ENCODE measurements at places on chromosomes 6 and 20.

DNA sequence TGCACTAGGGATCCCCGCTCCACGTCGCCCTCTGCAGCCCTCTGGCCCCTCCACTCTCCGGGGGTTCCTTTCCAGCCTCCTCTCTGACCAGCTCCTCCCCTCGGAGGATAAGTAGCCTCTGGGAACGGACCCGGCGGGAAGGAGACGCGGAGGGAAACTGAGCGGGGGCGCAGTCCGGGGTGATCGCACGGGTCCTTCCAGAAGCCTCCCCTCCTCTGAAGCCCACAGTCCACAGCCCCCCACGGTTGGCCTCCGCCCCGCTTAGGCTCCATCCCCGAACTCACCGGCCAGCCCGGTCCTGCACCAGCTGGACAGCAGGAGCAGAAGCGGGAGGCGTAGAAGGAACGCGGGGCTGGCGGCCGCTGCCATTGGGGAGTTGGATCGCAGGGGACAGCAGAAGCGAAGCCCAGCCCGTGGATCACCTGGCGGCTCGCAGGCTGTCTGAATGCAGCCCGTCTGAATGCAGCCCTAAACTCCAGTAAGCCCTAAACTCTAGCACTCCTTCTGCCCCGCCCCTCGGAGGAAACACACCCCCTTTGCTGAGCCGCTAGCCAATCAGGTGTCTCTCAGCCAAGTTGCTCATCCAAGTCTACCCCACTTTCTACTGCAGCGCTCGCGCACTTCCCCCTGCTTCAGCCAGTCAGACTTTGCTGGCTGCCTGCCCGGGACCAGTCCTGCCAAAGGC lies at the start of gene RAET1G:
Gene RAET1G (minus strand): TSS at position 480 of the 685 bp plus-strand sequence. CDS start 111 bp downstream, at position 369.
- DNase-seq, result no peak

GRCh38 chr6:33154349-33154748 lies 37.9 kb downstream of the COL11A2 start:
- DNase-seq, result no peak

DNA sequence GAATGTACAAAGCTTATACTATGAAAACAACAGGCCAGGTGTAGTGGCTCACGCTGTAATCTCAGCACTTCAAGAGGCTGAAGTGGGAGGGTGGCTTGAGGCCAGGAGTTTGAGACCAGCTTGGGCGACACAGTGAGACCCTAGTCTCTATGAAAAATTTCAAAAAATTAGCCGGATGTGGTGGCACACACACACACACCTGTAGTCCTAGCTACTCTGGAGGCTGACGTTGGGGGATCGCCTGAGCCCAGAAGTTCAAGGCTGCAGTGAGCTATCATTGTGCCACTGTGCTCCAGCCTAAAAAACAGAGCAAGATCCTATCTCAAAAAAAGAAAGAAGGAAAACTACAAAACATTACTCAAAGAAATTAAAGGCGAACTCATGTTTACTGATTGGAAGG lies 7.3 kb upstream of the ASF1A start:
- no peak for DNase-seq

- DNase-seq, result peak; percentile 62
These were observed 1.6 kb downstream of the DNAJC5 start for GRCh38 chr20:63896264-63897105.

DNA sequence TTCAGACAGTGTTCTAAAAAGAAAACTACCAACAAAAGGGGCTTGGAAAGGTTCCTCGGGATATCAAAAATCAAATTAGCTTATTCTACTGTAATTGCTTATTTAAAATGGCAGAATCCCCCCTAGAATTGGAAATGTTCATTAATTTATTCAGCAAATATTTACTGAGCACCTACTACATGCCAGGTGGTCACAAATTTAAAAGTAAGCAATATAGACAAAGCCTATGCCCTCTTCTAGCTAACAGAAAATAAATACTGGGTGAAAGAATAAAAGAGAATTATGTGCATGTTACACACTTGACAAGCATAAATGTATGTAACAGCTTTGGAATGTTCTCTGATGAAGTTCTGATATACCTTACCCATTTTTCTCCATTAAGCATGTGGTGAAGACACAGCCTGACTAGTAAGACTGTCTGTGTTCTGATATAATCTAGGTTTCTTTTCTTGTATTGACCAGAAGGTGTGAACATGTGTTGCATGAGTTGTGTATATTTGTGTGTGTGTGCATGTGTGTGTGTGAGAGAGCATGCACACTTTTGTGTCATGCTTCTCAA lies 606.7 kb upstream of the CITED2 start:
- no peak for DNase-seq

DNA sequence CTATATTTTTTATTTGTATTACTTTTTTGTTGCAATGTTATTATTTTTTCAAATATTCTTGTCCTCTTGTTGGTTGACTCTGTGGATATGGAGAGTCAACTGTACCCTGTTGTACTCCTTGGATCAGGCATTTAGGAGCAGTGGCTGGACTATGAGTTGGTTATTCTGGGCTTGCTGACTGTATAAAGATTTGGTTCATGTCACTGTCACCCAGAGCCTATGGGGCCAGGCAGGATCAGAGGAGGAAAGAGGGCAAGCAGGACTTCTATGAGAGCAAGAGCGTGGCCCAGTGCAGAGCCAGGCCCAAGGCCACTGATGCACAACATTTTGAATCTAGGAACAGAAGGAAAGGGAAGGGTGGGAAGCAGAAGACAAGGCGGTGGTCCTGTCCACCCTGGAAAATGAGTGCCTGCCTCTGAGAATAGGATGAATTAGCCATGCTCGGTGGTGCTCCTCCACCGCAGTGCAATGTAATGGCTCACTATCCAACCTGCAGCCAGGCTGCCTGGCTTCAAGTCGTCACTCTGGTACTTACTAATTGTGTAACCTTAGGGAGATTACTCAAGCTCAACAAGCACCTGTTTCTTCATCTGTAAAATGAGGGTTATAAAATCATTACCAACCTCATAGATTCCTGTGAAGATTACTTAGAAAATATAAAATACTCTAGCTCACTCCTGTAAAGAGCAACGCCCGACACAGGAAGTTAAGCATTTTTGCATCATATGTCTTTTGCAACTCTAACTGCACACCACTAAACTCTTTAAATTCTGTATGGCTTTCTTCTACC lies 192.1 kb downstream of the KCNQ5 start:
- peak; percentile 99 for DNase-seq

- no peak for DNase-seq
These were observed 193.3 kb downstream of the TMEM200A start for GRCh38 chr6:130559166-130559565.

GRCh38 chr20:11195899-11196558 lies 522.2 kb upstream of the JAG1 start:
- no peak for DNase-seq

- peak; percentile 41 for DNase-seq
These were observed 10.9 kb upstream of the B4GALT5 start for GRCh38 chr20:49724408-49725223.

- DNase-seq, result peak; percentile 20
These were observed 36.3 kb upstream of the SLCO4A1 start for GRCh38 chr20:62606016-62606415.

DNA sequence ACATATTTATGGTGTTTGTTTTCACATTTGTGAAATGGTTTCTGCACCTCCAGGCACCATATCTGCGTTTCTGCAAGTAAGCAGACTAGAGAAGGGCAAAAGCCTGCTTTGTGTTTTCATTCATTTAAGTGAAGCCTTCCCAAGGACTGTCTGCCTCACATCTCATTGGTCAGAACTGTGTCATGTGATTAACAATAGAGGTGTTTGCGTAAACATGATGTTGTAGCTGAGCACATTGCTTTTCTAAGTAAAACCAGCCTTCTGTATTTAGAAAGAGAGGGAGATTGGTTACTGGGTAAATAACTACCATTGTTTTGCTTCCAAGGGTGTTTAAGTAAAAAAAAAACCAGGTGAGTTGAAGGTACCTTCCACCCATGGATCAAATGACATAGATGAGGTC lies 39.7 kb downstream of the SH3BGRL2 start:
- DNase-seq, result no peak

- DNase-seq, result no peak
These were observed 29.1 kb downstream of the TOX2 start for GRCh38 chr20:43943725-43944124.

DNA sequence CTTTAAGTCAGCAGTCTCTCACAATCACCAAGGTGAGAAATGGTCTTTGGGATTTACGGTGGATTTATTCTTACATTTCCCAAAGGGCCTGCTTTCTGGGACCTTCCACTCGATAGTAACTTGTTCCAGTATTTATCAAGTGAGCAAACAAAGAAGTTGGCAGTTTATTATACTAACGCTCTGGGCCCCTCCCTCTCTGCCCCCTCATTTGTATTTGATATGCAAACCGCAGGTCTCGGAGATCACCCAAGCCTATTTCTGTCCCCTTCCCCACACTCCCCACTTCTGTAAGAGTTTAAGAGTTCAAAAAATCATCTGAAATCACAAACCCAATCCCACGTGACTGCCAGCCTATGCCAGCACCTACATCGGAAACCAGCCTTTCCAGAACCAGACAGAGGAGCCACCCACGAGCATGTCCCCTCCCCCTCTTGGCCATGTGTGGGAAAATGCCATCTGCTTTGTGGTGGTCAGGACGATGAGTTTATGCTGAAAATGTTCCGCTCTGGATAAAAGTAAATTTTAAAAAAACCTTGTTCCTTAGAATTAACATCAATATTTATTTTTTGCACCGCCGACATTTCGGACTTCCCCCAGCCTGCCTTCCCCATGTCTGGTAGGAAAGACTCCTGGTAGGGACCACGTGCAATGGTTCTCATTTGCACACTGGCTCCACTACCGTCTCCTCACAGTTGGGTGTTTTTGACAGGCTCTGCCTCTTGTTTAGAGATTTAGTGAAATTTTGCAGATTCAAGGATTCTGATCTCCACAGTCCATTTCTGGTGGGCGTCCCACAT lies 281.0 kb downstream of the TFAP2C start:
- DNase-seq, result no peak

DNA sequence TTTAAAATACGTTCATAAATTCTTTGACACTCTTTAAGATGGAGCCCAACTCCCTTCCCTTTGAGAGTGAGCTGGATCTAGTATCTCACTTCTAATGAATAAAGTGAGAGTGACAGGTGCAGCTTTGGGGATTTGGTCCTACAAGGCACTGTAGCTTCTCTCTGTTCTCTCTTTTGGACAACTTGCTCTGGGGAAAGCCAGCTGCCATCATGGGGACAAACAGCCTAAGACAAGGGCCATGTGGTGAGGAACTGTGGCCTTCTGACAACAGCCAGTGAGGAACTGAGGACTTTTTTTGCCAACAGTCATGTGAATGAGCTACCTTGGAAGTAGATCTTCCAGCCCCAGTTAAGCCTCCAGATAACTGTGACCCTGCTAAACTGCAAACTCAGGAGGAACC lies 272.8 kb upstream of the AGPAT4 start:
- DNase-seq, result no peak

- DNase-seq, result no peak
These were observed 22.4 kb upstream of the SNX9 start for GRCh38 chr6:157800420-157801237.

GRCh38 chr20:50856475-50857041 lies 61.7 kb downstream of the BCAS4 start:
- no peak for DNase-seq

DNA sequence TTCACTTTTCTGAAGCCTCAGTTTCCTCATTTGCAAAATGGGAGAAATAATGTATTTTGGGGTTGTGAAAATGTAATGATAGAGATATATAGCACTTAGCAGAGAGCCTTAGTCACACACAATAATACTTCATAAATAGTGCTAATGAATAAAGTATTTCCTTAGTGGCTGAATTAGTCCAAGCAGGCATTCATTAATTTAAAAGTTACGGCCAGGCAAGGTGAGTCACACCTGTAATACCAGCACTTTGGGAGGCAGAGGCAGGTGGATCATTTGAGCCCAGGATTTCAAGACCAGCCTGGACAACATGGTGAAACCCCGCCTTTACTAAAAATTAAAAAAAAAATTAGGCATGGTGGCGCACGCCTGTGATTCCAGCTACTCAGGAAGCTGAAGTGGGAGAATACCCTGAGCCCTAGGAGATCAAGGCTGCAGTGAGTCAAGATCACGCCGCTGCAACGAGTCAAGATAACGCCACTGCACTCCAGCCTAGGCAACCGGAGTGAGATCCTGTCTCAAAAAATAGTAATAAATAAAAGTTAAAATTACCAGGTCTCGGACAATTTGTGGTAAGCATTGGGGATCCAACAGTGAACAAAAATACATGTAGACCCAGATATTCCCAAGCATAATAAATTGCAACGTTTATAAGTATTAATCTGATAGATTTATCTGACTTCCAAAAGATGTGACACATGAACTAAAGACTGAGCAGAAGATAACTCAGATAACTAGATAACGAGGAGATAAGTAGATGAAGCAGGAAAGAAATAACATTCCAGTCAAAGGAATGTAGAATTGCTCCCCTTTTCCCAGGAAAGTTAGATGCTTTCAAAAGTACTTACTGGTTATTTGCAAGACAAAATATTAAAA lies 2.1 kb upstream of the IBTK start:
- DNase-seq, result no peak

DNA sequence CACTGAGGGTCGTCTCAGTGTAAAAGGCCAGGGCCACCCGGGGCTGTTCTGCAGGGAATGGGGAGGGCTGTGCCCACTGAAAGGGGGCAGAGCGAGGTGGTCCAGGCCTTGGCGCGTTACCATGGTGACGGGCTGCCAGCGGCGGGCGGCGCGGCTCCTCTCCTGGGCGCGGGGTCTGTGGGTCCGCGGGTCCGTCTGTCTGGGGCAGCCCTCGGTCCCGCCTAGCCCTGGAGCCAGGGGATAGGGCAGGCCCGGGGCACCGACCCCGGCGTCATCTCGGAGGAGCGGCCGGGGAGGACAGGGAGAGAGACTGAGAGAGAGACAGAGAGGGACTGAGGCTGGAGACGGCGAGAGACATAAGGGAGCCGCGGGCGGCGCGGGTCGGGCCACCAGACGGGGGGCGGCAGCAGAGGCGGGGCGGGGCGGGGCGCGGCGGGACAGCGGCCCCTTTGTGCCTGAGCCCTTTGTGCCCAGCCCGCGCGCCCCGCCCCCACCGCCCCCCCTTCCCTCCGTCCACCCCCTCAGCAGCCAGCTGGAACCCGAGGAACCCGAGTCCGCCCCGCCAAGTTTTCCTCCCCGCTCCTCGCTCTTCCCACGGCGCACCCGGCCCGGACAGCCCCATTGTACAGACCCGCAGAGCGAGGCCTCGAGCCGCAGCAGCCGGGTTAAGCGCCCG lies at the start of gene KIAA1755:
Gene KIAA1755 (minus strand): TSS at position 358 of the 676 bp plus-strand sequence. CDS start 235 bp downstream, at position 123.
- DNase-seq, result no peak

DNA sequence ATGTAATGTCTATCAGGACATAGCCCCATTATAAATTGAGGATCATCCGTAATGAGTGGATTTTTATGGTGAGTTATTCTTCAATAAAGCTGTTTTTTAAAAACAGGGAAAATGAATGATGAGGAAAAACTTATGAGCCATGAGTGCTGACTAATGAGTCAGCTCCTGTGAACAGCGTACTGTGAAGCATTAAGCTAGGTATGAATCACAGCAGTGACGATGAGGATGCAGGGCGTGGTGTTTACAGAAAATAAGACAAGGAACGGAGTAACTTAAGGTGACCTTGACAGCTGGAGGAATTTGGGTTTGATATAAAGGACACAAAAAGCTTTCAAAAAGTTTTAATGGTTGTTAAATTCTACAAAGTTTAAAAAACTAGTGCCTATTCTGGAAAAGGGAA lies 96.3 kb downstream of the FOXF2 start:
- DNase-seq, result no peak

DNA sequence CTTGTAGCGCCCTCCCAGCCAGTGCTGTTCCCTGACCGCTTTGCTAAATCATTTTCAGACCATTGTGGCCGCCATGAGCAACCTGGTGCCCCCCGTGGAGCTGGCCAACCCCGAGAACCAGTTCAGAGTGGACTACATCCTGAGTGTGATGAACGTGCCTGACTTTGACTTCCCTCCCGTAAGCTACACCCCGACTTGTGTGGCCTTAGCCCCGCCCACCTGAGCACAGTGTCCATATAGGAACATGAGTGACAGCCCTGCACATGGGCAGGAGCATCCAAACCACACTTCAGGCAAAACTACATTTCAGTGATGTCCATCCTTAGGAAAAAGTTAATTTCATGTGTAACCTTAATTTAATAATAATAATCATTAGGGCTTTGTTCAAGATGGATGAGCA lies 51.1 kb downstream of the GNAS start:
- DNase-seq, result no peak

All from GF-D8 (cell line).